Stimulated activated naive B cell treated with anti-CD40 and anti-IgM and Interleukin-4, amounts not matched to agents 10 μg/mL and 1 μg/mL and 100 μg/mL, for 72 hours (primary cell): ENCODE measurements at places on chromosomes 16 and 17.

- H3K4me3 ChIP-seq, result no peak overlapping the region
- H3K36me3 ChIP-seq, result peaks cover 34% of the 10 kb centered on the region
- H3K4me1 ChIP-seq, result no peaks in the 10 kb centered on the region
- no peaks in the 10 kb centered on the region for H3K27me3 ChIP-seq
Observed at GRCh38 chr16:56479469-56479868, 28.1 kb downstream of the OGFOD1 start.

- H3K36me3 ChIP-seq, result no peaks in the 10 kb centered on the region
- DNase-seq, result no peak
- no peak overlapping the region for H3K4me3 ChIP-seq
- peaks cover 2% of the 10 kb centered on the region for H3K27me3 ChIP-seq
Observed at GRCh38 chr16:25546791-25547190, 145.0 kb upstream of the HS3ST4 start.

- no peak overlapping the region for H3K4me3 ChIP-seq
- no peaks in the 10 kb centered on the region for H3K36me3 ChIP-seq
- no peaks in the 10 kb centered on the region for H3K4me1 ChIP-seq
- H3K27me3 ChIP-seq, result peaks cover 40% of the 10 kb centered on the region
Observed at GRCh38 chr17:35159940-35160339, 12.3 kb downstream of the UNC45B start.

- H3K36me3 ChIP-seq, result peaks cover 27% of the 10 kb centered on the region
- DNase-seq, result no peak
- no peaks in the 10 kb centered on the region for H3K27me3 ChIP-seq
- no peak overlapping the region for H3K27ac ChIP-seq
- H3K4me3 ChIP-seq, result no peak overlapping the region
- H3K4me1 ChIP-seq, result peaks cover 15% of the 10 kb centered on the region
Observed at GRCh38 chr17:41697122-41697962, 8.7 kb downstream of the EIF1 start.

- no peak overlapping the region for H3K27ac ChIP-seq
- H3K27me3 ChIP-seq, result peaks cover 10% of the 10 kb centered on the region
- no peak for DNase-seq
- H3K4me3 ChIP-seq, result no peak overlapping the region
Observed at GRCh38 chr16:12653820-12654392, 149.8 kb downstream of the CPPED1 start.

- H3K4me3 ChIP-seq, result no peak overlapping the region
- H3K27me3 ChIP-seq, result peaks cover 20% of the 10 kb centered on the region
- no peaks in the 10 kb centered on the region for H3K36me3 ChIP-seq
- H3K27ac ChIP-seq, result no peak overlapping the region
Observed at GRCh38 chr17:80497726-80498241, 21.4 kb upstream of the NPTX1 start.

DNA sequence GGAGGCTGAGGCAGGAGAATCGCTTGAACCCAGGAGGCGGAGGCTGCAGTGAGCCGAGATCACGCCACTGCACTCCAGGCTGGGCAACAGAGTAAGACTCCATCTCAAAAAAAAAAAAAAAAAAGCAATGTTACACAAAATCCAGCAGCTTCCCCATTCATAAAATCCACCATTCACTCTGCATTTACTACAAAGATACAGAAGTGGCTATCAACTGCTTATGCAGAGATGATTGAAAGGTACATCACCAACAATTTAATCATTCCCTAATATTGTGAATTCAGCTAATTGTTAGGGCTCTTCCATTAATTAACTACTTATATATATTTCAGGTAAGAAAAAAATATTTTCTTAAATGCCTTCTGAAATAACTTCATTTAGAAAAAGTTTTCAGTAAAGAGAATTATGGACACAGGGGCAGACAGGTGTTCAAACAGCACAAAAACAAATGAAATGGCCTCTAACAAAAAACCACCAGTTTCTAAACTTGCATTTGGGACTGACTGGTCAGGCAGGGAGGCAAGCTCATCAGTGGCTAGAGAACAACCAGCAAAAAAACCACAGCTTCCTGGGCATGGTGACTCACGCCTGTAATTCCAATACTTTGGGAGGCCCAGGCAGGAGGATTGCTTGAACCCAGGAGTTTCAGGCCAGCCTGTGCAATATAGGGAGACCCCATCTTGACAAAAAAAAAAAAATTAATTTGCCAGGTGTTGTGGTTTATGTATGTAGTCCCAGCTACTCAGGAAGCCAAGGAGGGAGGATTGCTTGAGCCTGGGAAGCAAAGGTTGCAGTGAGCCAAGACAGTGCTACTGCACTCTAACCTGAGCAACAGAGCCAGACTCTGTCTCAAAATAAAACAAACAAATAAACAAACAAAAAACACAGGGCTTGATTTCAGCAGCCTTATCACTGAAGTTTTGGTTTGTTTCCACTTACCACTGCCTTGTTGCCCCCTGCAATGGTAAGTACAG, 26.3 kb downstream of the ERN1 start:
- no peaks in the 10 kb centered on the region for H3K36me3 ChIP-seq
- DNase-seq, result no peak
- H3K4me1 ChIP-seq, result peaks cover 2% of the 10 kb centered on the region
- no peak overlapping the region for H3K4me3 ChIP-seq
- H3K27me3 ChIP-seq, result no peaks in the 10 kb centered on the region
- H3K27ac ChIP-seq, result no peak overlapping the region
